ENCODE measurements at places on chromosomes 11 and 22.

DNA sequence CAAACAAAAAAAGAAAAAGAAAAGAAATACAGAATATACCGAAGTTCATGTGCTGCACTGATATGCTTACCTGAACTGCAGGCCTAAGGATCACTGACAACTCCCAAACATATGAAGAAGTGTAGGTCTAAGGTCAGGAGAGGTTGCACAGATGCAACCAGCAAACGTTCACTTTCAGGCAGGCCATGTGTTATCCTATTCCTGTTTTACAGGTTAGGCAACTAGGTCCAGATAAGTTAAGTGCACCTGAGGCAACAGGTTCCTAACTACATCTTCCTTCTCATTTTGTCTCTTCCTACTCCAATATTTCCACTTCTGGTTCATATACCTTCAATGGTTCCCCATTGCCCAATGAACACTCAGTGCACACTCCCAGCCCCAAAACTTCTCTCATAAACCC is 15.1 kb downstream of the PI4KA start:
- no peak for DNase-seq

- DNase-seq: peak; percentile 69
Measured at GRCh38 chr11:6618117-6619003, 862 bp downstream of the TPP1 start.

DNA sequence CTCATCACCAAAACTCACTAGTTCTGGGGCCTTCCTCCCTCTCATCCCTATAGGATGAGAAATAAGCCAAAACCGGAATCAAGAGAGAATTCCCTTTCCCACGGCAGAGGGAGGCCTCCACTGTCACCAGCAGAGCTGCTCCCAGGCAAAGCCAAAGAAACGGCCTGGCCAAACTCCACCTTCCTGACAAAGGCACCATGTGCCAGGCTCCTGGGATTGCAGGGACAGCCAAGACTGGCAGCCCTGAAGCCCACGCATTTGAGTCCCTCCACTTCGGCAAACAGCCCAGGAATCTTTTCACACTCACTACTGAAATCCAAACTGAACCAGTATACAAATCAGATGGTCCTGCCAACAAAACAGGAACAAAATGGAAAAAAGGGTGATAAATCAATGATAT is 6.1 kb downstream of the SMCO4 start:
- DNase-seq: no peak

DNA sequence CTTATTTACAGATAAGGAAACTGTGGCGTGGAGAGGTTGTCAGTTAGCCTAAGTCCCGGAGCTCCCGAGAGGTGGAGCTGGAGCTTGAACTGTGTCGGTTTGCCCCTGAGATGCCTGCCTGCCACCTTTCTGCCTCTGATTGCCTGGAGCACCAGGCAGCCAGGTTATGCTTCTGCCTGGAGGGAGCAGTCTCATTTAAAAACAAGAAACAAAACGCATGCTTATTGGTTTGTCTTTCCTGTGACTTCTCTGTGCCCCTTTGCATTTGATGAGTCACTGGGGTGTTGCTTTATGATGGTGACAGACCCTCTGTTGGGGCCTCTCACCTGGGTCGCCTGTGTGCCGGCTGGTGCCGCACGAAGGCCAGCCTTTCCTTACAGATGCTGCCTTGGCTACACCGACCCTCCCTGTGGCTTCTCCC is 12.2 kb downstream of the AP2A2 start:
- DNase-seq: no peak

GRCh38 chr11:113571531-113571930 is 96.3 kb upstream of the DRD2 start:
- no peak for DNase-seq

DNA sequence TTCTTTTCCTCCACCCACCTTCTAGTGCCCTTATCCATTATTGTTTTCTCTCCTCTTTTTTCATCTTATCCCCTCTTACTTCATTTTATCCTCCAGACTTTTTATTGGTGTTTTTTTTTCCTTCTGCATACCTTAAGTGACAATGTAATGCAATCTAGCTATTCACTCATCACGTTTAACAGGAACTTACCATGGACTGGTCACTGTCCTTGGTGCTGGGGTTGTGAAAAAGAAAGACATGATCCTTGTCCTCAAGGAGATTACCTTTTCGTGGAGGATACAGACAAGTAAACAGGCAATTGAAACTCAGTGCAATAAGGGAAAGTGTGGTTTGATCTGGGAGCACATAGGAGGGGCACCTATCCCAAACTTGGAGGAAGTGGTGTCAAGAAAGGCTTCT is 20.7 kb downstream of the SYT9 start:
- DNase-seq: no peak

DNA sequence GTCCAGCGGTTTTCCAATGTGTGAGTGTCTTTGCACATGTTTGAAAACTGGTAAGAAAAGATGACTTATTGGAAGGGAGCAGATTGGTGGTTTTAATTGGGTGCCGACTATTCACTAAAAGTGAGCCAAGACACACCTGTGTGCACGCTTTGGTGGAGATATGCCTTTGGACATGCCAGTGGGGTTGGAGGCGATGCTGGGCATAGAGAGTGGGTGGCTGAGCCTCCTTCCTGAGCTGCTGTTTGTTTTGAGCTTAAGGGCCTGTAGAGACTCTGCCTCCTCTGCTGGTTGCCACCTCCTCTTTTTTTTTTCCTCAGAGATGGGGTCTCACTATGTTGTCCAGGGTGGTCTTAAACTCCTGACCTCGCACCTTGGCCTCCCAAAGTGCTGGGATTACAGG is 9.5 kb downstream of the IGHMBP2 start:
- no peak for DNase-seq

- no peak for DNase-seq
Measured at GRCh38 chr22:28019360-28019759, 100.3 kb upstream of the PITPNB start.

- DNase-seq: no peak
Measured at GRCh38 chr22:46055181-46055875, 78.4 kb upstream of the WNT7B start.
